Stimulated activated CD4-positive, alpha-beta T cell treated with anti-CD3 and anti-CD28 coated beads, Interleukin-4, amount 100 ng/mL, for 24 hours (primary cell): ENCODE measurements at places on chromosomes 3 and 15.

DNA sequence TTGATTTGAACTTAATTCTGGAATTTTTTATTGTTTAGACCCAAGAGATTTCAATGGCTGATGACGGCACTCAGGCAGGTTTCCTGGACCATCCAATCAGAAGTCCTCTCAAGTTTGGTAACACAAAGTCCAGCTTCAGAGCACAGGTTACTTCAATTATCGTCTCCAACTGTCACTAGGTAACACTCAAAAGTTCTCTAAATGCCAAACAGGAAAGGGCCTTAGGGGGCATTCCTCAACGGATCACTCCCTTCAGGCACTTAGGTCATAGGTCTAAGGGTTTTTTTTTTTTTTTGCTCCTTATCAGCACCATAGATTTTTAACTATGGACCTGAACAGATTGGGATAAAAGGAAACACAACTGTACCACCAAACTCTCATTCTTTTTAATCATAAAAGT is 85.8 kb downstream of the MEIS2 start:
- no peak for DNase-seq

DNA sequence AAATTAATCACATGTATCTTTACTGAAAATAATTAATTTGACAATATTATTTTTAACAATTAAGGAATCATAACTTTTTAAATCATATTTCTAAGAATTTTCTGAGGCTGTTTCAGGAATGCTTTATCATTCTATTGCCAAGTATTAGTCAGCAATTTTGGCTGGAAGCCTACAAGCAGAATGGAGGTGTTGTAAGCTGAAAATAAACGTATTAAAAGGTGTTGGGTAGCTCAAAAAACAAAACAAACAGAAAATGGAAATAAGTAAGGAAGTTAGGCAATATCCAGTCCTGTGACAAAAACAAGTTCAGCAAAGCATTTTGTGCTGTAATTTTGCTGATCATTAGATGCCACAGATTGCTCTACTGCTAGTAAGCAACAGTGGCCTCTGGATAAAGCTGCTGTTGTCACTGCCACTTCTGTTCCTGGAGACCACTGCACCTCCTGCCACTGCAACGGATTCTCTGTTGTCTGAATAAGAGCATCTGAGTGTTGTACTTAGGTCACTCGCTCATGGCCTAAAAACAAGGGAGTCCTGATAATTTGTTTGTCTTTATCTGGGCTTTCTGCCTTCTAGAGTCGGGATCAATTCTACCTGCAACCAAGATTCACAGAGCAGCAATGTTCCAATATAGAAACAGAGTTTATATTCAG is 63.5 kb upstream of the SLITRK3 start:
- no peak for DNase-seq

- no peak for DNase-seq
Measured at GRCh38 chr3:40024526-40024925, 215.1 kb downstream of the MYRIP start.

DNA sequence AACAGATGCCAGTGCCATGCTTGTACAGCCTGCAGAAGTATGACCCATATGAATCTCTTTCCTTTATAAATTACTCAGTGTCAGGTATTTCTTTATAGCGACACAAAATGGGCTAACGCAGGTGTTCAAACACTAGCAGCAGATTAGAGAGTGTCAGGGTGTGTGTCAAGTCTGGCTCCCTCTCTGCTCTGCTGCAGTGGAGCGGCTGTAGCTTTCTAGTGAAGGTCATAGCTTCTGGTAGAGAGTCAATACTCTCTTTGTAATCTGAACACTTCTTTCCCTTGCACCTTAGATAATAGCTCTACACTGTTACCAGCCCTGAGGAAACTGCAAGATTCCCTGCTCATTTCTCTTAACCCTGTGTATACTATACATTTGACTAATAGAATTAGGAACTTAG is 483.2 kb upstream of the TGFBR2 start:
- no peak for DNase-seq

- no peak for DNase-seq
Measured at GRCh38 chr15:79352206-79352605, 41.3 kb downstream of the TMED3 start.

GRCh38 chr3:45227946-45228345 is 1.9 kb upstream of the TMEM158 start:
- no peak for DNase-seq

DNA sequence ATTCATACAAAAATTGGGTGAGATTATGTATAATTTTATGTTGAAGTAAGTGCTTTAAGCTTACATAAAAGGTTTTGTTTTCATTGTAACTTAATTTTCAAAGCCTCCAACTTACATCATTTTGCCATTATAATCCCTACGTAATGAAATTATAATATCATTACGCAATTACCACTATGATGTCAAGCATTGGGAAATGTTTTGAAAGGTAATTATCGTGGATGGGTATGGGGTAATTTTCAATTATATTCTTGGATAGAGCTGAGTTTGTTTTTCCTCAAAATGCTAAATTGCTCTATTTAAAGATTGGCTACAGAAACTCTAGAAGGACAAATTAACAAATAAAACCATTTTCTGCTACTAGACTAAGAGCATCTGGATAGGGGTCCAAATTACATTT is 80.2 kb upstream of the FAM3D start:
- no peak for DNase-seq
